Testis (tissue), 5 donors: ENCODE measurements at places on chromosomes 13 and 19. TPM values are rescaled to one million over a fixed set of nuclear protein-coding genes. Genes with fewer than 3 reads are reported as not detected.

FGF22 gene
- 2.6 TPM for polyA plus RNA-seq

KLK1 gene
- polyA plus RNA-seq: 2.7 TPM

NRTN gene
- polyA plus RNA-seq: 1.7 TPM

C19orf33 gene
- 7.9 TPM for polyA plus RNA-seq

METTL21C gene
- polyA plus RNA-seq: 1.8 TPM
